ENCODE measurements at places on chromosomes 16 and 17.

DNA sequence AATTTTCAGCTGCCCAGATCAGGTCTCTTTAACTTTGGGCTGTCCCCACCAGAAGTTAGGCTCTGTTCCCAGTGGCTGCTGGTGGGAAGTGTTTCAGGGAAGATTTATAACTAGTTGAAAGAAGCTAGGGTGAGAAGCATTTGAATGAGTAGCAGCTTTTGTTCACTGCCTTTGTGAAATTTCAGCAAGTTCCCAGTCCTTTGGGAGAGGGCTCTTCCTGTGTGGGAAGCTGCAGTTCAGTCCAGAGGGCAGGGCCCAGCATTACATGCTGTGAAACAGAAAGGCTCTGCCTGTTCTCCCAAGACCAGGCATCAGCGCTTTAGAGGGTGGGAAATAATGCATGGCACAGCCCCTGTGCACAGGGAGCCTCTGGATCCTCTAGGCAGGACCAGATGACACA lies 17.8 kb downstream of the PROCA1 start:
- DNase-seq: no peak

DNA sequence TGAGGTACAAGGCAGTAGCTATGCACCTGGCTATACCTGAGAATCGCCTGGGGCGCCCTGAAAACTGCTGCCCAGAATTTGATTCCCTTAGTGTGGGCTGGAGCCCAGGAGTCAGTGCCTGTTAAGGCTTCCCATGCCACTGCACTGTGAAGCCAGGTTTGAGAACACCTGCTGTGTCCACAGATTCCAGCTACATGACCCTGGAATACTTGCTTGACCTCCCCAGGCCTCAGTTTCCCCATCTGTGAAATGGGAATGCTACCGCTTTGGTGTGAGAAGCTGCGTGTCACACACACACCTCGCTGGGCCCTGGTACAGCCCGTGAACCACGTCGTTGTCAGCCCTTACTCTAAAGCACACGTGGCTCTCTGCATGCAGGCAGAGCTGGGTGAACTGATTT lies 271.0 kb downstream of the C16orf95 start:
- no peak for DNase-seq

DNA sequence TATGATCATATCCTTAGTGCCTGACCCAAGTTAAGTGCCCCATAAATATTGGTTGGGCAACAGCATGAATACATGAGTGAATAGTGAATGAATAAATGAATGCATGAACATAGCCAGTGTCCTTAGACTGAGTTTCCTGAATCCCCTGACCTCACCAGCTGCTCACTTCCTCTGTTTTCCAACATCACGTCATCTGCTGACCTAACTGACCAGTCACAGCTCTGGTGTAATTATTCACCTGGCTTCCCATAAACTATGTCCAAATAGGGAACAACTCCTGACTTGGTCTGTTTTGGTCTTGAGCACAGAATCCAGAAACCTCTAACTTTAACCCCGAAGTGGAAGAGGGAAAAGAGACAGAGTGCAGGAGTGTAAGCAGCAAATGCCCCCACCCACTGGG lies 83.4 kb downstream of the ASIC2 start:
- no peak for DNase-seq

GRCh38 chr17:12734926-12735325 lies 54.4 kb upstream of the ARHGAP44 start:
- no peak for DNase-seq

DNA sequence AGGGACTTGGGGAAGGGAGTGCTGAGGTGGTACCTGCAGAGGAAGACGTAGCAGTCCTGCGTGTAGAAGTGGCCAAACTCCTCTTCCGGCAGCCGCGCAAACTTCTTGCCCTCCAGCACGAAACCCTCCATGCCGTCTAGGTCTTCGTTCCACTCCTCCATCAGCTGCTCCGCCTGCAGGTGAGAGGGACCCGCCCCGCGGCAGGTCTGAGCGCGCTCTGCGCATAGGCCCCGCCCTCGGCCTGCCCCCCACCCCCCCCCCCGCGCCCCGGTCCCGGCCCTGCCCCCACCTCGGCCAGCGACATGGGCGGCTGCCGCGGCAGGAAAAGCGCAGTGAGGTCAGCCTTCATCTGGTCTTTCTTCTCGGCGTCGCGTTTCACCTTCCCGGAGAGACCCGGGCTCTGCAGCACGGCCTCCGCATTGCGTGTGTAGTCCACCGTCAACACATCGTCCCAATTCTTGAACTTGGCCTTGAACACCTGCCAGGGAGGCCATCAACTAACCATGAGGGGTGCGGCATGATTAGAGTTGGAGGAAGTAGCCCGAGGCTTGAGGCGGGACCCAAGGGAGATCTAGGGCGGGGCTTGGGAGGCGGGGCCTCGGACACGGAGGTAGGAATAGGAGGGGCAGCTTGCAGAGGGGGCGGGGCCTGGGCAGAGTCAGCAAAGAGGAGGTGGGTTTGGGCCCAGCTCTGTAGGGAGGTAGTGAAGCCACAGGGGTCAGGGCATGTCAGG lies 11.5 kb downstream of the FLII start:
- DNase-seq: peak; percentile 26

GRCh38 chr17:58789160-58789559 lies 33.5 kb downstream of the PPM1E start:
- DNase-seq: no peak

All from CD4-positive, alpha-beta T cell treated with Interleukin-12 subunit alpha and Interleukin-12 subunit beta, for 1 hour (primary cell).